ENCODE measurements at places on chromosomes 12 and 14.
A peak's percentile ranks its signal among the peaks of the same experiment; 100 is the strongest.

GRCh38 chr12:101414533-101415119 is 7.1 kb upstream of the ARL1 start:
- peak; percentile 34 for DNase-seq

DNA sequence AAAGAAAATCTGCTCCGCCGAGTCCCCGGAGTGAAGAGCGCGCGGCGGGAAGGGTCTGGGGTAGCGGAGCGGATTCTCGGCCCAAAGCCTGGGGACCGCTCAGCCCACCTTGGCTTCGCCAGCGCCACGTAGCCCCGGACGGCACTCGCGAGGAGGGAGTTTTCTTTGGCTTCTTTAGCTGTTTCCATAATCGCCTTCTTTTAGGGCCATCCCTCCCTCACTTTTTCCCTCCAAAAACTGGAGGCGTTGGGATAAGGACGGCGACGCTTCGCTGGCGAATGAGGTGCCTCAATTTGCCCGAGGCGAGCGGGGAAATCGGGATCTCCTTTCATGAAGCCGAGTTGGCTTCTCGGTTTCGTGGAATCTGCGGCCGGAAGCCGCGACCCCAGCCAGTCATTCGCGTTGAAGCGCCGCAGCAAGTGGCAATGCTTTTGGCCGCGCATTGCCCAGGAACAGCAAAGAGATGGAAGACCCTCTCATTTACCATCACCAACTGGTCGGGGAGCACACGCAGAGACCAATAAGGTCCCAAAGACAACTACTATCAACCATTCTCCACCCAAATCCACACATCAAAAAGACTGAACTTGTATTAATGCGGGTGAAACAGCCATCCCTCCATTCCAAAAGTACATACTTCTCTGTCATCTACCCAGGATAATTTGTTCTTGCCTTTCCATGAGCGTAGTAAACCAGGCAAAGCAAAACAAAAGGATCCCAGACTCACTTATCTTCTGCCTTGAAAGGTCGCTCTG is 8.4 kb upstream of the SIX1 start:
- DNase-seq: no peak

GRCh38 chr12:128784030-128784760 is 39.6 kb downstream of the SLC15A4 start:
- DNase-seq: no peak

DNA sequence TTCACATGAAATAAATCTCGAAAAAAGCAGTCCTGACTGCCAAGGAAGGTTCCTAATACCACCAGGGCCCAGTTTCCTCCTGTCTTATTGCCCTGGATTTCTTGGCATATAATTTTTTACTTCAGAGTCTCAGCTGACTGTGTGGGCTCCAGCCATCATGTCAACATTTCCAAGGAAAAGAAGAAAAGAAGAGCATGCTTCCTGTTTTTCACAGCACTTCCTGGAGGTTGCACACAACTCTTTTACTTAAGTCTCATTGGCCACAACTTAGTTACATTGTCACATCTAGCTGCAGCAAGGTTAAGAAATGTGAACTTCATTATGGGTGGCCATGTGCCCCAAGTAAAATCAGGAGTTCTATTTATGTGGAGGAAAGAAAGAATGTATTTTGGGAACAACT is 24.3 kb downstream of the DACT1 start:
- DNase-seq: no peak

DNA sequence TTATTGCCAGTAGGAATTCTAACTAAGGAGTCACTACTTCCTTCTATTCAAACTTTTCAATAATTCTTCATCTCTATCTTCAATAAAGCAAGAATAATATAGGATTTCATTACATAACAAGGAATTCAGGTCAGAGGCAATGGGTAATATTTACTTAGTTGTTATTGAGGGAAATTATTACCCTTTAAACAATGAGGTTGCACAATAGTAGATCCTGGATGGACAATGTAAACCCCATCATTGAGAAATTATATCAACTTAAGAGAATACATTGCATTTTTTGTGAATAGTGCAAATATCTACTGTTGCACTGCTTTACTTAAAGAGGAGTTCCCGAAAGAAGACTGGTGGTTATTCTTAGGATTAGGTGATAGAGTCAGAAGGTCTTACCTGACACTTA is 43.8 kb downstream of the A2M start:
- no peak for DNase-seq

GRCh38 chr12:104480826-104481440 is 24.2 kb downstream of the CHST11 start:
- no peak for DNase-seq

- DNase-seq: no peak
These were observed 237.6 kb downstream of the SLC41A2 start for GRCh38 chr12:104720339-104721038.

- DNase-seq: no peak
These were observed 3.1 kb upstream of the CDCA4 start for GRCh38 chr14:105023791-105024480.

- DNase-seq: no peak
These were observed 8.4 kb upstream of the EID3 start for GRCh38 chr12:104294927-104295668.

DNA sequence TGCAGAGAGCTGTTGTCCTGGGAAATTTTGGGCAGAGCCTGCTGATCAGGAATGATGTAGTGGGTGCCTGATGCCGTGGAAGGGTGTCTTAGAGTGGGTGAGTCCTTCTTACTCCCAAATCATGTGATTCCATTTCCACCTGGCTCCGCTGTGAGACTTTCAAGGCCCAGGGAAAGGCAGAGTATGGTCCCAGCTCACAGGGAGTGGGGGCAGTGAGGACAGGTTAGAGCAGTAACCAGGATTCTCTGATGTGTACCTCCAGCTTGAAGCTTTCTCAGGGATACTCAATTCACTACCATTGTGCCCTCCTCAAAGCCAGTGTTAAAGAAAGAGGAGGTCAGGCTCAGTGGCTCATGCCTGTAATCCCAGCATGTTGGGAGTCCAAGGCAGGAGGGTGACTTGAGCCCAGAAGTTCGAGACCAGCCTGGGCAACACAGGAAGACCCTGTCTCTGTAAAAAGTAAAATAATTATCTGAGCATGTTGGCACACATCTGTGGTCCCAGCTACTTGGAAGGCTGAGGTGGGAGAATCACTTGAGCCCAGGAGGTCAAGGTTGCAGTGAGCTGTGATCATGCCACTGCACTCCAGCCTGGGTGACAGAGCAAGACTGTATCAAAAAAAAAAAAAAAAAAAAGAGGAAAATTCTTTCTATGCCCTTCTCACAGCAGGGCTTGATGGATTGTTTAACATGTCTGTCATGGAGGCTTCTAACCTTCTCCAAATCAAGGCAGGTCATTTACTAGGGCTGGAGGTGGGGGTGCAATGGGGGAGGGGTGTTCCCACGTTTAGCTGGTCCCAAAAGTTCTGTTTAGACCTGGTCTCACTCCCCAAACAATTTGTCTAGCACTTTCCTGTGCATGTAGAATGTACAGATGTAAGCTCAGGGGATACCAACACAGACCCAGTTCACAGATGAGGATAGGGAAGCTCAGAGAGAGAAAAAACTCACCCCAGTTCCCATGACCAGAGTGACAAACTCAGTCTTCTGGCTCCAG is 12.5 kb upstream of the IQSEC3 start:
- no peak for DNase-seq

- no peak for DNase-seq
These were observed 8.8 kb downstream of the TCL1B start for GRCh38 chr14:95695051-95695450.

- no peak for DNase-seq
These were observed 262.0 kb downstream of the MED13L start for GRCh38 chr12:116015525-116015924.

- DNase-seq: no peak
These were observed 1.3 kb downstream of the CDK4 start for GRCh38 chr12:57750561-57751431.

DNA sequence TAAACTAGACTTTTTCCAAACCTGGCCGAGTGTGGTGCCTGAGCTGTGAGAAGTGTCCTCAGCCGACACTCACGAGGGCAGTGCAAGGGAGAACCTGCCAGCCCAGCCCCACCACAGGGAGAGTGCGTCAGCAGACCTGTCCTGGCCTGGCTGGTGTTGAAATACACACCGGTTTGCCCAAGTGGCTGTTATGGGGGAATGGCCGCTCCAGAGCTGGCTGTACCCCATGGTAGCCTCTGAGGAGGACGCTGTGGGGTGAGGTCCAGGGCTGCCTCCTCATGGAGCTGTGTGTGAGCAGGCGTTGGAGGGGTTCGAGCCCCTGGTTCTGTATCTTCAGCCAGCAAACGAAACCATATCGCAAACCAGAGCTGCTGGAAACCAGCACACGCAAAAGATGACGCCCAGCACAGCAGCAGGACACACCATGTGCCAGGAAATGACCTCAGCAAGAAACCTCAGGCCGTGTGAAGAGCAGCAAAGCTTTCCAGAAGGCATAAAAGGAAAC is 9.4 kb downstream of the ANKRD9 start:
- DNase-seq: no peak

DNA sequence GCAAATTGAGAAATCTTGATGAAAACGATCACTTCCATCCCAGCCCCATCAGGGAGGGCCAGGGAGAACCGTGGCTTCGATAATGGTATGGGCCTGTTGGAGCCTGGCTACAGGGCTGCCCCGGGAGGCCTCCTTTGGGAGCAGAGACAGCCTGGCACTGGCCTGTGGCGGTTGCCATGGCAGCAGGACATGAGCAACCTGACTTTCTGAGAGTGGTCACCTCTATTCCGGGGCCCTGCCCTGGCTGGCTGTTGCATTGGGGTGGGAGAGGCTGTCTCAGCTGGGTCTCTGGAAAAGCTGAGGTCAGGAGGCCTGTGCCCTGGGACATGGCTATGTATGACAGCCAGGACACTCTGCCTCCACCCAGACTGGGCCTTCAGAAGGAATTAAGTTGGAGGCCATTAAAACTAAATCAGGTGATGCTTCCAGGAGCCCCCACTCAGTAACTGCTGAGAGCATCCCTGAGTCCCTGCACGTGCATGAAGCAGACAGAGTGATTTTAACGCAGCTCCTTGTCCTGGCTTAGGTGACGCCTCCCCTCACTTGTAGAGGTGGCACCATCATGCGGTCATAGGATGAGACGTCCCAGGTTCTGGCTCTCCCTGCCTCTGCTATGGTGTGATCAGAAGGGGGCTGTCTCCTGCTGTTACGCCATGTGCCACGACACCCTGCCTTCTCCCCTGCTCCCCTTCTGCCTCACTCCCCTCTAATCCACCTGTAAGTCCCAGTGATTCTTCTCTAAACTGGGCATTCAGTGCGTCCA is 126.3 kb downstream of the SLC25A47 start:
- no peak for DNase-seq

DNA sequence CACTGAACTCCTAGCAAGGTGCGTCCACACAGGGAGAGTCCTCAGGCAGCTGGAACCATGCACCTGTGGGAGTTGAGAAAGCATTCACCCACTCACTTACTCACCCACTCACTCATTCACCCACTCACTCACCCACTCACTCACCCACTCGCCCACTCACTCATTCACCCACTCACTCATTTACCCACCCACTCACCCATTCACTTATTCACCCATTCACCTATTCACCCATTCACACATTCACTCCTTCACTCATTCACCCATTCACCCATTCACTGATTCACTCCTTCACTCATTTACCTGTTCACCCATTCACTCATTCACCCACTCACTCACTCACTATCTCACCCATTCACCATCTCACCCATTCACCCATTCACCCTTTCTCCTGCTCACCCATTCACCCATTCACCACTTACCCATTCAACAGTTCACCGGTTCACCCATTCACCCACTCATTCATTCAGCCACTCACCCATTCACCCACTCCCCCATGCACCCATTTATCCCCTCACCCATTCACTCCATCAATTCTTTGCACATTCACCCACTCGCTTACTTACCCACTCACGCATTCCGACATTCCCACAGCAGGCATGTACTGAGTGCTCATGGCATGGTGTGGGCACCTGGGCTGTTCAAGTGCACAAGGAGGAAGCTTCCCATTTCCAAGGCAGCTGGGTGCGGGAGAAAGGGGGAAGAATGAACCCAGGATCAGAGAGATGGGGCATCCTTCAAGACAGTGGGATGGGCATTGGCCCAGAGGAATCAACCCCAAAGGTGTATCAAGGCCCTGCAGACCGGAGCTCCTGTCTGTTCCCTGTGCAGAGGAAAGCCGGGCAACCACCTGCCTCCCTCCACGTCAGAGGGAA is 135.2 kb upstream of the C14orf180 start:
- no peak for DNase-seq
